ENCODE measurements at places on chromosomes 12 and 14. TPM values are rescaled to one million over a fixed set of nuclear protein-coding genes. Genes with fewer than 3 reads are reported as not detected.

DNA sequence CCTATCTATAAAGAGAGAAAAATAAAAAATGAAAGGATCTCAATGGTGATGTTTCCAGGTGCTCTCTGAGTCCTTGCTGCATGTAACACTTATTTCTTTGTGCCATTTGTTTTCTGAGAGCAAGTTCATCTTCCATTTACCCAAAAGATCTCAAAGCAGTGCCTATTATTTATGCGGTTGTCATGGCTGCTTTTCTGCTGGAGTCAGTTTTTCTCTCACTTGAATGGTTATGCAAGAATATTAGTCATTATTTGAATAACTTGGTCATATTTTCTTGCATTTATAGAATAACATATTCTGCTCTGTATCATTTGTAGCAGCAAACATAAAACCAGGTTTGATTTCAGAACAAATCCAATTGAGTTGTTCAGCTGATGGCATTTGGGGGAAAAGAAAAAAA is 141.8 kb upstream of the G2E3 start:
- no peak for DNase-seq

- no peak for DNase-seq
Measured at GRCh38 chr14:61628016-61628725, 67.1 kb upstream of the HIF1A start.

GRCh38 chr12:98291828-98292227 is 223.6 kb upstream of the TMPO start:
- DNase-seq = no peak

MAP1LC3B2 gene
- total RNA-seq = 0.60 TPM

Data from HepG2 (cell line).